T-helper 2 cell treated with Interferon-gamma antibody and Interleukin-4, amounts not matched to agents 5 μg/mL and 100 μg/mL, for 36 hours (primary cell): ENCODE measurements at places on chromosomes 4 and X.

DNA sequence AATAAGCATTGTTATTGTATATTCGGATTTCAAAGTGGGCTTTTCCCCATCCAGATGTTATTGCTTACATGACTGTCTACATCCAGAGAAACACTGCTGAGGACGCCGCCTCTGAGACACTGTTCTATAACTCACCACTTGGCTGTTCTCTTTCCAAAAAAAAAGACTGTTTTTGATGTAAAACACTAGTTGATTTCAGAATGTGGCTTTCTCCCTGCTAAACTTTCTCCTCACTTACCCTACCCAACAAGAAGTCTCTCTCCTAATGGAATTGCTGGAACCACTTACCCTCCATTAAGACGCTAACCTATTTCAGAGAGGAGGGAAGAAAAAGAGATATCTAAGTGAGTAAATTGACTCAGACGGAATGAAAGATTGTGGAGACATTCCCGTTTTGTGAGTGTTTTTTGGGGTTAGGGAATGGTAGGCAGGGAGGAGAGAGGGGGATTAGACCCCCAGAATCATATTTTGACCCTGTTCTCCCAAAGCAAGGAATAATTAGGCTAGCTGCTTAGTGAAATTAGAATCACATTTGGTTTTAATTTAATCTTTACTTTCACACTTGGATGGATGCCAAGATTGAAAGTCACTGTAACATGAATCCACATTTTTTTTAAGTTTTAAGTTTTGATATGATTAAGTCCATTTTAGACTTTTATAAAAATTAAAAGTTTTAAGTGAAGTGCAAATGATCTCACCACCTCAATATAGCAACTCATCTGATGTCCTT is 174.9 kb downstream of the CHIC2 start:
- H3K4me3 ChIP-seq = no peak overlapping the region
- H3K36me3 ChIP-seq = no peaks in the 10 kb centered on the region
- no peak overlapping the region for H3K27ac ChIP-seq
- peaks cover 6% of the 10 kb centered on the region for H3K4me1 ChIP-seq
- no peak for DNase-seq
- H3K27me3 ChIP-seq = no peaks in the 10 kb centered on the region

GRCh38 chrX:24241822-24242648 is 71.8 kb downstream of the SUPT20HL2 start:
- H3K36me3 ChIP-seq = no peaks in the 10 kb centered on the region
- peaks cover 5% of the 10 kb centered on the region for H3K27me3 ChIP-seq
- DNase-seq = no peak
- H3K4me3 ChIP-seq = no peak overlapping the region

DNA sequence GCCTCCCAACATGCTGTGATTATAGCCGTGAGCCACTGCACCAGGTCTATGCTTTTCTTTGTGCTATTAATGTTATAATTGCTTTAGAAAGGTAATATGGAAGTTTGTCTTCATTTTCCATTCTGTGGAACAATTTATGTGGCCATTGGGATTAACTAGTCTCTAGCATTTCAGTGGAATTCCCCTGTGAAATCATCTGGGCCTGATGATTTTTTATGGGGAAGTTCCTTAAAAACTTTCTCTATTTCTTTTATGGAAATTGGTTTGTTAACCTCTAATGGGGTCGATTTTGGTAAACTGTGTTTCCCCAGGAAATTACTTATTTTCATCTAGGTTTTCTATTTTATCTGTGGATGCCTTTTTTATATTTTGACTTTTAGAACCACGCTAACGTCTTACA is 11.3 kb downstream of the TIMP1 start:
- no peak overlapping the region for H3K4me3 ChIP-seq
- no peak overlapping the region for H3K27ac ChIP-seq
- DNase-seq = no peak

GRCh38 chrX:105190252-105190853 is 30.1 kb downstream of the TEX13A start:
- no peaks in the 10 kb centered on the region for H3K4me1 ChIP-seq
- H3K4me3 ChIP-seq = no peak overlapping the region
- DNase-seq = no peak
- no peaks in the 10 kb centered on the region for H3K27me3 ChIP-seq
- H3K27ac ChIP-seq = no peak overlapping the region

DNA sequence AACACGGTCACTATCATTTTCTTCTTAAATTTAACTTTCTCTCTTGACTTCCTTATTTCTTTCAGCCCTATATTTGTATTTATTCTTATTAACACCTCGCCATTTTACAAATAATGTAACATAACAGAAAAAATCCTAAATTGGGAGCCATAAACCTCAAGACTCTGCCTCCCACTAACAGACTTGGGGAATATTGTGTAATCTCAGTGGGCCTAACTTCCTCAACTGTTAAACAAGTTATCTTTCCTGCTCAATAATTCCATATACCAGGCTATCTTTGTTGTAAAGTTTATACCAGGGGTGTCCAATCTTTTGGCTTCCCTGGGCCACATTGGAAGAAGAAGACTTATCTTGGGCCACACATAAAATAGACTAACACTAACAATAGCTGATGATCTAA is 26.2 kb downstream of the PRSS12 start:
- H3K36me3 ChIP-seq = no peaks in the 10 kb centered on the region
- no peak for DNase-seq
- H3K4me3 ChIP-seq = no peak overlapping the region
- H3K4me1 ChIP-seq = no peaks in the 10 kb centered on the region
- H3K27ac ChIP-seq = no peak overlapping the region
- peaks cover 9% of the 10 kb centered on the region for H3K27me3 ChIP-seq

- no peak for DNase-seq
- H3K4me3 ChIP-seq = no peak overlapping the region
- H3K36me3 ChIP-seq = no peaks in the 10 kb centered on the region
- no peaks in the 10 kb centered on the region for H3K4me1 ChIP-seq
- no peak overlapping the region for H3K27ac ChIP-seq
Observed at GRCh38 chrX:31199056-31199839, 127.4 kb upstream of the FTHL17 start.

DNA sequence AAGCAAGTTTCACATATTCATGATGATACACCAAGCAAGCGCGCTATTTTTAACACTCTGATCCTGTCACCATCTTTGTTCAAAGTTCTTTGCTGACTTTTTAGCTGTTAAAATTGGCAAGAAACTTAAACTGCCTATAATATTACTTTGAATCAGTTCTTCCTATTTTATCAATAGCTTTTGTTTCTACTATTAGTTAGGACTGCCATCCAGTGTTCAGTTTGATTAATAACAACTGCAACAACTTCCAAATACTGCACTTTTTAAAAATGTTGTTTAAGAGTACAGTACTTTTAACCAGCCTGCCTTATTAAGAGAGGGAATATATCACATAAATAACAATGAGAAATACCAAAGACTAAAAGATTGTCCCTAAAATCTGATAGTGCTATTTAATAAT is 614.3 kb downstream of the FAM133A start:
- H3K4me3 ChIP-seq = no peak overlapping the region
- DNase-seq = no peak
- no peaks in the 10 kb centered on the region for H3K4me1 ChIP-seq

DNA sequence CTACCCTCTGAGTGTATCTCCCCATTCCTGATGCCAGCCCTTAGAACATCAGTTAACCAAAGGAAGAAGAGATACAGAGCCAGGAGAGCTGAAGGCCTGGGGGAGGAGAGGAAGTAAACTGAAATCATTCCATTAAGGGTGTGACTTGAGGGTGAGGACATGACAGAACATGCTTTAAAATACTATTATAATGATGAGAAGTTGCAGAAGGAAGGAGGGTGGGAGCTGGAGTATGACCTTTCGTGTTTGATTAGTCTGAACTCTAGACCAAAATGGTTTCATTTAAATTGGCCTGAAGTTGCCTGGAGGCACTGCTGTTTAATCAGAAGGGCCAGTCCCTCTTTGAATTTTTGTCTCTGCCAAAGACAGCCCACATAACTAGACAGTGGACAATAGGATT is 11.4 kb downstream of the INTS6L start:
- H3K27ac ChIP-seq = no peak overlapping the region
- H3K4me3 ChIP-seq = no peak overlapping the region
- H3K36me3 ChIP-seq = peaks cover 26% of the 10 kb centered on the region

DNA sequence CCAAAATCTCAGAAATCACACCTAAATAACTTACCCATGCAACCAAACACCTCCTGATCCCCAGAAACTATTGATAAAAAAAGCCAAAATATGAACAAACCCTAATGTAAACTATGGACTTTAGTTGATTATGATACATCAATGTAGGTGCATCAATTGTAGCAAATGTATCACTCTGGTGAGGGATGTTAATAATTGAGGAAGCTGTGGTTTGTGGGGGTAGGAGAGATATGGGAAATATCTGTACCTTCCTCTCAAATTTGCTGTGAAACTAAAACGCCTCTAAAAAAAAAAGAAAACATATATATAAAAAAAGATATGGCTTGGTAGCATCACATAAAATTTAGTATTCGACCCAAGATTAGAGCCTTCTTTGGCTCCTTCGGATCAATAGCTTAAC is 144.3 kb upstream of the CPEB2 start:
- DNase-seq = no peak
- no peaks in the 10 kb centered on the region for H3K27me3 ChIP-seq
- H3K36me3 ChIP-seq = no peaks in the 10 kb centered on the region
- no peak overlapping the region for H3K4me3 ChIP-seq
- no peak overlapping the region for H3K27ac ChIP-seq

GRCh38 chr4:123438031-123438430 is 41.4 kb downstream of the SPRY1 start:
- peaks cover 5% of the 10 kb centered on the region for H3K4me1 ChIP-seq
- no peak for DNase-seq
- no peaks in the 10 kb centered on the region for H3K27me3 ChIP-seq
- no peaks in the 10 kb centered on the region for H3K36me3 ChIP-seq
- no peak overlapping the region for H3K27ac ChIP-seq

GRCh38 chrX:16934185-16934584 is 12.3 kb upstream of the REPS2 start:
- DNase-seq = no peak
- H3K27ac ChIP-seq = no peak overlapping the region
- no peaks in the 10 kb centered on the region for H3K36me3 ChIP-seq
- no peaks in the 10 kb centered on the region for H3K27me3 ChIP-seq
- no peaks in the 10 kb centered on the region for H3K4me1 ChIP-seq
- no peak overlapping the region for H3K4me3 ChIP-seq

DNA sequence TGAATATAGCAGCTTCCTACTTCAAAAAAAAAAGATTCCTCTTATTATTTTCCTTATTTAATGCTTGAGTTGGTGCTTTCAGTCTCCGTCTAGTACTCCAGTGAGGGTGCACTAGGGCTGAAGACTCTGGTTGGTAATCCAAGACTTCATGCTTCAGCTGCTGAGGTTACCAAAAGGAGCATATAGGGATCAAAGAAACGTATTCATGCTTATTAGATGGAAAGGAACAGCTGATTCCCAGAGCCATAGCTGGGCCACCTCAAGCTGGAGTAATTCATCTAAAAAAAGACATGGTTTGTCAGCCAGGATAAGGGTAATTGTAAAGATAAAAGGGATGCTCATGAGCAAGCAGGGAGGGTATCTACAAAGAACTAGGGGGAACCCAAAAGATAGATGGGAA is 131.7 kb upstream of the FAM47B start:
- H3K4me1 ChIP-seq = no peaks in the 10 kb centered on the region
- H3K36me3 ChIP-seq = no peaks in the 10 kb centered on the region
- H3K4me3 ChIP-seq = no peak overlapping the region
- DNase-seq = no peak
- no peaks in the 10 kb centered on the region for H3K27me3 ChIP-seq
- H3K27ac ChIP-seq = no peak overlapping the region

DNA sequence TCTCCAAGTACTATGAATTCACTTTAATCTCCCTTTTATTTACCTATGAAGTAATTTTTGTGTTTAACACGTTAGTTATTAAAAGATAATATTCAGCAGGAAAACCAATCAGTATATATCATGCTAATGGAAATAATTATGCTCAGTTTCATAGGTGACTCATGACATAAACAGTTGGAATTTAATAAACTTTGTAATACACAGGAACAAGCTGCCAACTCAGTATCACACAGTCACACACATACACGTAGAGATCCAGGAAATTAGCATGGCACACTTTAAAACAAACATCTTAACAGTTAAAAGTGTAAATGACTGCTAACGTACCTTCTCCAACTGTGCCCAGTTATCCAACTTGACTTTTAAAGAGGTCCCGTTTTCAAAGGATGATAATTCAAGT is 2.3 kb downstream of the SPATA4 start:
- peaks cover 2% of the 10 kb centered on the region for H3K36me3 ChIP-seq
- peaks cover 9% of the 10 kb centered on the region for H3K4me1 ChIP-seq
- H3K27ac ChIP-seq = no peak overlapping the region

DNA sequence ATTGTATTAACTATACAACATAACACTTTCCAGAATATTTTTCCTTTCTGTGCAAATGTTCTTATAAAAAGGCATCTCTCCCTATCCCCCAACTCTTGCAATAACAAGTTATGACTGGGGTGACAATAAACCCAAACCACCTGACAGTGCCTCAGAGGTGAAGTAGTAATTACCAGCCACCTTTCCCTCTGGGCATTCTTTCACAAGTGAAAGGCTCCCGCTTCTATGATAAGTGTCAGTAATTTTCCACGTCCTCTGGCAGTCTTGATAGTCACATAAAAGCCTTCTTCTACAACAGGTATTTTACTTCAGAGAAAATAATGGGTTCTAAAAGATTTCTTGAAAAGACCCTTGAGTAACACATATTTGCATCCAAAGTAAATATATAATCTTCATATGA is 82.7 kb downstream of the MANBA start:
- DNase-seq = no peak
- H3K36me3 ChIP-seq = peaks cover 2% of the 10 kb centered on the region

DNA sequence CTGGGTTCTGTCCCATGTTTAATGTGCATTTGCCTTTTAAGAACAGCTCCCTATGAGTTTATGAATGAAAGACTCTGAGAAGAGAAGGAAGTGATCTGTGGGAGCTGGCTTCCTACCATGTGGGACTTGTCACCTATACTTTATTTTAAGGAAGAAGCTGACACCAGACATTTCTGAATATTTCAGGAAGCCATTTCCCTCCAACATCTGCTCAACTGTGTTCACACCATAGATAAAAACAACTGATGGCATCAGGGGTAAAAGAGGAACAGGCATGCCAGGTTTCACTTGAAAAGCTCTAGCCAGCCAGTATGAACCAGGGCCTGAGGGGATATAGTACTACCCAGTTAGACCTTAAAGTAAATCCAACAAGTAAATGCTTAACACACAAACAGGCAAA is 116.0 kb downstream of the COL4A6 start:
- no peaks in the 10 kb centered on the region for H3K4me1 ChIP-seq
- no peak overlapping the region for H3K27ac ChIP-seq
- H3K27me3 ChIP-seq = no peaks in the 10 kb centered on the region
- H3K36me3 ChIP-seq = no peaks in the 10 kb centered on the region
- no peak for DNase-seq
- H3K4me3 ChIP-seq = no peak overlapping the region

GRCh38 chrX:95585321-95585720 is 1099.3 kb upstream of the DIAPH2 start:
- H3K4me1 ChIP-seq = no peaks in the 10 kb centered on the region
- DNase-seq = no peak
- no peak overlapping the region for H3K27ac ChIP-seq
- H3K27me3 ChIP-seq = no peaks in the 10 kb centered on the region
- H3K36me3 ChIP-seq = no peaks in the 10 kb centered on the region
